ENCODE measurements at places on chromosomes 12 and 14.

DNA sequence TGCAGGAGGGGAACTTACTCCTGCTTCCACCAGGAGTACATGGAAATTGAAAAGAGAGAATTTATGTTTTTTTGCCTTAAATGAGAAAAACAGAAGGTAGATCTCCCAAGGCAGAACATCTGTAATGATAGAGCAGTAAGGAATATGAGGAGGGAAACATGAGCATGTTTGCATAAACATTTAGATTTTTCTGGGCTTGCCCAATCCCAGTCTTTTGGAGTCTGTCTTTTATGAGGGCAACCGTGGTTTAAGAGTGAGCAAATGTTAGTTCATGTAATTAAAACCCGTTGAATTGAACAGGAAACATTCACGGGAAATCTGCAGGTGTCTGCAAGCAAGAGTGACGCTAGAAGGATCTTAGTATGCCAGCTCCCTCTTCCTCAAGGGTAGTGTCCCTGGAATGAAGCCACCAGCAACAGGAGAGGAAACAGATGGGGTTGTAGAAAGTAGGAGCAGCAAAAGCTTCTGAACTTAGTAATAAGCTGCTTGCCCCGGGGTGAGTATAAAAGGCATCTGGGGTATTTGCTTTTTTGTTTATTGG lies 79.3 kb downstream of the ARF6 start:
- DNase-seq: no peak

- no peak for DNase-seq
Measured at GRCh38 chr12:94659346-94659930, 9.1 kb upstream of the TMCC3 start.

DNA sequence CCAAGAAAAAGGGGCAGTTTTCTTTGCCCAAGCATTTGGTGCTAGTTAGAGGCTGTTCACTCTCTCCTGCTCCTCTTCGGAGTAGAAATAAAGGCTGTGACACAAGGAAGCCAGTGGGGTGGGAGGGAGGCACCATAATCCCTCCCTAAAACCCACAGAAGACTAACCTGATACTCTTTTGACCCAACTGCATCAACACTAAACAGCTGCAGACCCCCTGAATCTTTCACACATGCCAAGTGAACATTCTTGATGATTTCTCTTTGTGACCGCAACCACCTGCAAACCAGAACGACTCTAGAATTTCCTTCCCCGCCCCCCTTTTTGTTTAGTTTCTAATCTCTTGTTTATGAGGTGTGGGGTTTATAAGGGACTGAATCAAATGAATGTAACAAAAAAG lies 175.8 kb upstream of the BCL2L14 start:
- DNase-seq: no peak

DNA sequence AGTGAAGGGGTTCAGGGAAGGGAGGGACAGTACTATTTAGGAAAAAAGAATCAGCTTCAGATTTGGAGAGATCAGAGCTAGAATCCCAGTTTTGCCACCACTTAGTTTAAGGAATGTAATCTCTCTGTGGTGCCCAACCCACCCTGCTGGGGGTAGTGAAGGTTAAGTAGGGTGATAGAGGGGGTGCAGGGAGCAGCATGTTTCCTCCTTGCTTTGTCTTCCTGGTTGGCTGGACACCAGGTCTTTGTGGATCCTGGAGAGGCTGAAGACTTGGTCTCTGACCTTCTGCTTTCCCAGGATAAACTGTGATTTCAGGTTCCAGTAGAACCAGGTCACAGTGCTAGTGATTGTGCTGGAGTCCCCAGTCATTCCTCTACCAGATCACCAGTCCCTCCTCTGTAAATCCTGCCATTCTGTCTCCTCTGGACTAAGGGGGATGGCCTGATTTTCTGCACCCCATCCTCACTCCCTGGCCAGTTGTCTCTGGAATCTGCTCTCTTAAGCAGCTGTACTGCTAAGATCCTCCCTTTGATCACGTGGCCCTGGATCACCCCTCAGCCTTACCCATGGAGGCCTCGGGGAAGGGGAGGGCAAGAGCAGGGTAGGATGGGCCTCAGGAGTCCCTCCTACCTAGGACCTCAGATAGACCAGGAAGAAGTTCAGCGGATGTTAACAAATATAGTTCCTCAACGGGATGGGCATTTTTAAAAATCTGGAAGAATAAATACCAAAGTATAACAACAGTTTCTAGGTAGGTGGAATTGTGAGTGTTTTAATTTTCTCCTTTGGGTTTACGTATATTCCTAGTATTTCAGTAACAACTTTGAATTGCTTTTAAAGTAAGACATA lies 3.1 kb downstream of the MAP3K12 start:
- no peak for DNase-seq

DNA sequence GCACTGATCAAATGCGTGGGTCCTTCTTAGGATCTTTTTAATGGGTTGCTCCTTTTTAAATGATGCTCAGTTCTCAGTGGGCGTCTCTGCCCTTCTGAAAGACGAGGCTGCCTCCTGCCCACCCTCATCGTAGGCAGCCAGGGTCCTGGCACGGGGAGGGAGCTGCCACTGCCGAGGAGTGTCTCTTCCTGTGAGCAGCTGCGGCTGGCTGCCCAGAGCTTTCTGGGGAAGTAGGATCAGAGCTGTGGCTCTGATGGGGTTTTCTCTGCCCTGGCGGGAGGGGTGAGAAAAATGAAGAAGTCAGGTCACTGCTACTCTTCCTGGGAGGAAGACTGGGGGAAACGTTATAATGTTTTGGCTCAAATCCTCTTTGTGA lies 31.1 kb upstream of the BEGAIN start:
- DNase-seq: no peak

GRCh38 chr12:90729736-90730135 lies 225.2 kb downstream of the CCER1 start:
- no peak for DNase-seq

DNA sequence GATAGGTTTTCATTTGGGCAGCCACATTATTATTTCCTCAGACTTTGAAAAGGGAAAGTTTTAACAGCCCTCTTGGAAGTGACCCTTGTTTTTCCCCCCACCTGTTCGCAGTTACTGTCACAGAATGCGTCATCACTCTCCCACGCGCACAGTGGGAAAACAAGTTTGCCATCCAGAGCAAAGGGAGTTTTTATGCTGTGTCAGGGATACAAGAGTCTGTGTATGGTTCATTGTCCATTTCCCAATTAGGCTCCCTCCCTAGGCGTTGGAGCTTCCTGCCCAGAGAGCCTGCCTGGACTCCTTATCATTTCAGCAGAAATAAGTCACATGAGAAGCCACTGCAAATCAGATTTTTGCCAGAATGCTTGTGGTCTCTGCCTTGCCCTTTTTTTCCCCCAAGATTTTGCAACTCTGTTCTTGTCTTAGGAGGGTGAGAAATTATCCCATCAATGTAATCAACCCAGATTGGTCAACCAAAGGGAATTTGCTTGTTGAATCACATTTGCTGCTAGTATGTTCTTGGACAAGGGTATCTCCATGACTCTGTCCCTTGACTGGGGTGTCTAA lies 104.1 kb downstream of the IGF1 start:
- DNase-seq: no peak

DNA sequence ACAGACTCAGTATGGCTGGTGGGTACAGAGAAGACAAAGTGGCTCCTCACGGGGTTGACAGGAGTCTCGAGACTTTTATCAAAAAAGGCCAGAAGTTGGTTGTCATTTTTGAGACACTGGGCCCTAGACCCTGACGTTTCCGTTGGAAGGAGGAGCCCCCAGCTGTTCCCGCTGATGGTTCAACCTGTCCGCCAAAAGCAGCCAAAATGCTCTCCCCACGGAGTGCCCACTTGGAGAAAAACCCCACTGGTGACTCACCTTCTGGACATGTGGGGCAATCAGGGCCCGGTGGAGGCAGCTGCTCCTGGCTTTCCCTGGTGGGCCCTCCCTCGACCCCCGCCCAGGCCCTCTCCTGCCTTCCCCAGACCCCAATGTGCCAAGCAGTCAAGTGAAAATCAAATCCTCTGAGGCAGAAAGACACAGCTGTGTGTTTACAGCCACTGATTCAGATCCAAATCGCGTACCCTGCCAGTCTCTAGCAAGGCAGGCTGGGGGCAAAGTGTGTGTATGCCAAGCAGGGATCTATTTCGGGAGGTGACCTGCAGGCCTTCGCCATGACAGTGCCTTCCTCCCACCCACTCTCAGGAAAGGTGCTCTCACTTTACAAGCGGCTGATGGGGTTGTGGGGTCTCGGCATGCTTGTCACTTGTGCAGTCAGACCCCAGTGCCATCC lies 347.4 kb downstream of the DPF3 start:
- DNase-seq: no peak

- DNase-seq: no peak
Measured at GRCh38 chr14:96858643-96859042, 61.5 kb downstream of the VRK1 start.

DNA sequence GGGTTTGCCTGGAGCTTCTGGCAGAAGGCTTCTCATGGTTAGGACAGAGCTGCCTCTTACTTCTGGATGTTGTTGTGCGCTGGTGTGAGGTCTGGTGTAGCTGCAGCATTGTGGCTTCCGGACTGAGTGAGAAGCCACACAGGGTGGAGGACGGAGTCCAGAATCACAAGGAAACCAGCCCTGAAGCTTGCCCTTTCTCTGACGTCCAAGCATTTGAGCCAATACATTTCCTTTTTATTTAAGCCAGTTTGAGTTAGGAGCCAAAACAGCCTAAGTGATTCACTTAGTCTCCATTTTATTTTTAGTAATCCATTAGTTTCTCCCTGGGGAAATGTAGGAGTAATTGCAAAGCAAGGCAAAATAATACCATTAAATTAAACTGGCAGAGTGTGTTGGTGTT lies 402.4 kb upstream of the RGS6 start:
- DNase-seq: peak; percentile 51

- no peak for DNase-seq
Measured at GRCh38 chr12:100345020-100345767, 11.7 kb upstream of the SLC17A8 start.

DNA sequence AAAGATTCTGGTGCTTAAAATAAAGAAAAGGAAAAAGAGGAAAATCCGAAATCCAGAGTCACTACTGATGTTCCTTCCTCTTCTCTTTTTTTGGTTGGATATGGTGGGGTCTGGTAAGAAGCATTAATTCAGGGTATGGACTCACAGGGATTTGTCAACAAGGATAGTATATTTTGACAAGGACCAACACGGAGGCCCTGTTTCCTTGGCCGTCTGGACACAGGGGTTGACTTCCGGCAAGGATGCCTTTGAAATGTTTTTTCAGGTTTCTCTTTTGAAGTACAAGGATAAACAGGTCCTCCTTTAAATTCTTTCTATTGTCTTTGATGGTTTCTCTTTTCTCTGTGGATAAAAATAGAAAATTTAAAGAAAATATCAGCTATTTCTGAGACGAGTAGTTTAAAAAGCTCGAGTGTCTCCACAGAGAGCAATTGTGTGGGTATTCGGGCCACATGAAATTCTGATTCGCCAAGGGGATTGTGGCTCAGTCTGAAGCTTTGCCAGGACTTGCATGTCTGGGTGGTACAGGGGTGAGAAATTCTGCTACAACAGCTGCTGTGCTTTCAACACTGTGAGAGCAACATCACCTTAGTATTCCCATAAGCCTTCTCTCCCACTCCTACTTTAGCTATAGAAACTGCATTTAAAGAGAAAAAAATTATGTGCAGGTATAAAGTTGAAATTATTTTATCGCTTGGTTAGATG lies 88.5 kb upstream of the CSRP2 start:
- no peak for DNase-seq

GRCh38 chr12:57614178-57614947 lies 3.1 kb downstream of the ARHGEF25 start:
- DNase-seq: no peak

- no peak for DNase-seq
Measured at GRCh38 chr12:92573104-92573503, 129.7 kb upstream of the PLEKHG7 start.

DNA sequence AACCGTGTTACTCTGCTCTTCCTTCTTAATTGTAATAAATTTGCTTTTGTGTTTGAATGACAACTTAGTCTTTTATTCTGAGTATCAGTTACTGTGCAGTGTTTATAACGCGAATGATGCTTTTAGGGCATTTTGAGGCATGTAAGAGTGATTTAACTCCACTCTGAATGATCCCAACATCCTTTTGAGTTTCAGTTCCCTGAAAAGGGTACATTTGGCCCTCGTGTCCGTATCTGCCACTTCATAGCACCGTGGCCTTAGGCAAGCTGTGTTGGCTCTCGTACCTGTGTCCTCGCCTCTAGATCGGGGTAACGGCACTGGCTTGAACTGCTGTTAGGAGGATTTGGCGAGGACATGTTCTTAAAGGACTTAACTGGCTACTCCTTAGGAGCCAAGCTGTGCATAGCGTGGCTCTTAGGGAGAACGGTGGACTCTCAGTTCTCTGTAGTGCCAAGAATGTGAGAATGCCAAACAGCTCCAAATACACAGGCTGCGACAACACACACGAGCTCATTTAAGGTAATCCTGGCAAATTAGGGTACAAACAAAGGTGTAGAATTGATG lies 92.0 kb downstream of the PPP2R5C start:
- DNase-seq: no peak

DNA sequence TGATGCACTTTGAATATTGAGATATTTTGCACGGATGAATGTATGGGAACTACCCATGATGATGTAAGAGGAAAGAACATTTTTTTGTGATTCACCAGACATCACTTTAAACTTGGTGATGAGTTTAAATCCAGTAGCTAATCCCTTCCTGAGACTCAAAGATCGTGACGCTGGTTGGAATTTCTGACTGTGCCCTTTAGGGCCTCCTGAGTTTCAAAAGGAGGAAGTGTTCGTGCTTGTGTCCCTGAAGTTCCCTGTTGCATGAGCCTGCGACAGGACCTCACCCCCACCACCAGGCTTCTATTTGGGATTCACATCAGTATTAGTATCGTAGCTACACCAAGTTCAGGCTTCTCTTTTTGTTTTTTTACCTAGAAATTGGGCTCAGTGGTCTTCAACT lies 18.6 kb upstream of the RIN3 start:
- DNase-seq: no peak

DNA sequence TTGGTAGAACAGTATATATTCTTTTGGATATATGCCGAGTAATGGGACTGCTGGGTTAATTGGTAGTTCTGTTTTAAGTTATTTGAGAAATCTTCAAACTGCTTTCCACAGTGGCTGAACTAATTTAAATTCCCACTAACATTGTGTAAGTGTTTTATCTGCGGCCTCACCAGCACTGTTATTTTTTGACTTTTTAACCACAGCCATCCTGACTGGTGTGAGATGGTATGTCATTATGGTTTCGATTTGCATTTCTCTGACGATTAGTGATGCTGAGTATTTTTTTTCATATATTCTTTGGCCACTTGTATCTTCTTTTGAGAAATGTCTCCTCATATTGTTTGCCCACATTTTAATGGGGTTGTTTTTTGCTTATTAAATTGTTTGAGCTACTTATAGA lies 357.4 kb downstream of the C12orf50 start:
- DNase-seq: no peak

GRCh38 chr12:54662026-54662425 lies 13.9 kb upstream of the DCD start:
- no peak for DNase-seq

- DNase-seq: no peak
Measured at GRCh38 chr12:42564556-42564955, 25.0 kb downstream of the PRICKLE1 start.

DNA sequence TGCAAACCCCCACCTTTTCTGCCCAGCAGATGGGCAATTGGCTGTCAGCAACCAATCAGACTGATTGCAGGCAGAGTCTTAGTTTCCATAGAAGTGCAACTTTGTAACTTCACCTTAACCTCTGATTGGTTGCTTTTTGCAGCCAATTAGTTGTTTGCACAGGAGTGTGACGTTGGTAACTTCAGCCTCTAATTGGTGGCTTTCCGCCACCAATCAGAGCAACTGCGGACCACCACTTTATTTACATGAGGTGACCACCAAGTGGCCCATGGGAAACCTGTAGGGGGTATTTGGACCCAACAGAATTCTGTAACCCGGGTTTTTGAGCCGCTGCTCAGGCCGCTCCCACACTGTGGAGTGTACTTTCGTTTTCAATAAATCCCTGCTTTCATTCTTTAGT lies 32.3 kb downstream of the CDKN1B start:
- no peak for DNase-seq
